ENCODE measurements at places on chromosomes 6 and 20.

- DNase-seq, result no peak
These were observed 341.4 kb upstream of the IRAK1BP1 start for GRCh38 chr6:78525976-78526375.

DNA sequence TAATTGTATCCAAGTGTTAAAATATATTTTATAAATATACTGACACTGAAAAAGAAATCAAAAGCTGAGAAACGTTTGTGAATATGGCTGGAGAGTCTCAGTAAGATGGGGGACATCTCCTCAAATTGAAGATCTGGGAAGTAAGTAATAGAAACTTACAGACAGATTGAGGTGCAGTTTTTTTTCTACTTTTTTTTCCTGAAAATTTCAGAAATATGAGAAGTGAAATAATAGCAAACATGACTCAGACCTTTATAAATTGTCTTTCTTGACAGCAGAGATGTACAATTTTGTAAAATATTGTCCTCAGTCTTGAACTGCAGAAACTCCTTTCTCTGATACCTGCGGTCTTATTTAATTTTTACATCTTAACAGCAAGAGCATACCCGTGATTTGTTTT is 347.1 kb downstream of the UTRN start:
- DNase-seq, result no peak

GRCh38 chr6:109782491-109782999 is 91.4 kb downstream of the FIG4 start:
- DNase-seq, result no peak

DNA sequence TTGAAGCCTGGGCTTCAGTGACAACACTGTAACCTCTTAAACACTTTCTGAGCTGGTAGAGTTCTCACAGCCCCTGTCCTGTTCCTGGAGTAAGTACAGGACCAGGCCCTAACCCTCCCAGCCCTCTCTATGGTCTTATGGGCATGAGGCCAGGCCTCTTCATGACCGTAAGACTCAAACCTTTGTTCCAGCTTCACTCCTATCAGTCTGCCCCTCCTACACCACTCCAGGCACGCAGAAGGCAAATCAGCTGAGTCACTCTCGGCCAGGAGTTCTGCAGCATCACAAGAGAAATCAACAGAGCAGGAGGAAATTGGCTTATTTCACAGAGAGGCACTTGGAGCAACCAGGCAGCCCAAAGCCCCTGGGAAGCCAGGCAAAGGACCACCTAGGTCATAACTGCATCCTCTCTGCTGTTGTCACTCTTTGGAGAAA is 25.3 kb upstream of the CHD6 start:
- no peak for DNase-seq

DNA sequence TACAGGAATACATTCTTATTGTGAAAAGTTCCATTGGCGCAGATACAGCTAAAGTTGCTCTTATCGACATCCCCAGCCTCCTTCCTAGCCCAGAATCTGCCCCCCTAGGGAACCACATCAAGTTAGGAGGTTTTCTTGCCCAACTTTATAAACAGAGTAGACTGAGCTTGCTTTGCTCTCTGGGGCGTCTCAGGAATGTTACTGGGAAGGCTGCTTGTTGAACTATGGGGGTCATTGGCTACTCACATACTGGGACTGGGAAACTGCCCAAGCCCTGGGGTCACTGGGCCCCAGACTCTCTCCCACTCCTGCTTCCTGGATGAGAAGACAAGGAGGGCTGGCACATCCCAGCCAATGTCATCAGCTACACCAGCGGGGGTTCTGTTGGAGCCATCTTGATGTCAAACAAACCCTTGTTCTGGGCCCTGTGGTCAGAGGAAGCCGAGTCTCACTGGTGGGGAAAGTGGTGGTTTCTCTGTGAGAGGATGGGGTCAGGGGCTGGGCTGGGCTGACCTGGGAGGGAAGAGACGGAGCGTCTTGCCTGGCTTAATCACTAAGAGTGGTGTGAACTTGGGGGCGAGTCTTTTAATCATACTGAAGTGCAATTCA is 26.0 kb downstream of the BPIFB4 start:
- no peak for DNase-seq

- no peak for DNase-seq
These were observed 20.1 kb downstream of the TOP1 start for GRCh38 chr20:41048461-41049301.

- DNase-seq, result no peak
These were observed 443.4 kb upstream of the MMS22L start for GRCh38 chr6:97726378-97726777.

DNA sequence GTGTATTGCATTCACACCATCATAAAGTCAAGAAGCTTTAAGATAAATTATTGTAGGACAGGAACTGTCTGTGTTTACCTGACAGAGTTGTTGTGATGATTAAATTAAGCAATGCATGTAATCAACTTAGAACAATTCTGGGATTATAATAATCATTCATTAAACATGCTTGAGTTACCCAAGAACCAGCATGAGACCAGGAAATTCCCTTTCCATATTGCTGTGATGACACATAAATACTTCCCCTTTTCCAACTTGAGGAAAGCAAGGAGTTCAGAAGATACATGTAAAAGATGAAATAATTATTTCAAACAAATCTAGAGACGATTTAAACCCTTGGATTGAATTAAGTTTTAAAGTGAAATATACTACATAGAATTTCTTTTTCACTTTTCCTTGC is 404.4 kb downstream of the GJA1 start:
- no peak for DNase-seq

DNA sequence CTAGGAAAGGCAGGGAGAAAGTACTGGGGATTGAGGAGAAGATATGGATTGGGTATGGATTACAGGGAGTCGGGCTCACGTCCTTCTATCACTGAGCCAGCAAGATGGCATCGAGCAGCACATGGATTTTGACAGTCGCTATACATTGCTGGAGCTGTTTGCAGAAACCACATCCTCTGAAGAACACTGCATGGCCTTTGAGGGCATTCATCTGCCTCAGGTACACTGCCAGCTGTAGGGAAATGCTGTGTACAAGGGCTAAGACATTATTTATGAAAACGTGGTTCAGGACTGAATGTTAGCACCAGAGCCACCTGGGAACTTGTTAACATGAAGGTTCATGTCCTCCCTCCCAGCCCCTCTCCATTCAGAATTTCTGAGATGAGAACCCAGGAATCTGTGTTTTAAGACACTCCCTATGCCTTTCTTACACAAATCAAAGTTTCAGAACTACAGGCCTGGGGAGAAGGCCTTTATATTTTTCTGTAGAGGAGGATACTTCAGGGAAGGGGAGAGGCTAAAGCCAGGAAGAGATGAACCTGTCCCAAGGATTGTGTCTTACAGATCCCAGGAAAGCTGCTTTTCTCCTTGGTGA is 3.5 kb downstream of the CUL9 start:
- DNase-seq, result no peak
